ENCODE measurements at places on chromosomes 5 and 9.

- no peak for DNase-seq
These were observed 2071.2 kb upstream of the CDH6 start for GRCh38 chr5:29122306-29122705.

DNA sequence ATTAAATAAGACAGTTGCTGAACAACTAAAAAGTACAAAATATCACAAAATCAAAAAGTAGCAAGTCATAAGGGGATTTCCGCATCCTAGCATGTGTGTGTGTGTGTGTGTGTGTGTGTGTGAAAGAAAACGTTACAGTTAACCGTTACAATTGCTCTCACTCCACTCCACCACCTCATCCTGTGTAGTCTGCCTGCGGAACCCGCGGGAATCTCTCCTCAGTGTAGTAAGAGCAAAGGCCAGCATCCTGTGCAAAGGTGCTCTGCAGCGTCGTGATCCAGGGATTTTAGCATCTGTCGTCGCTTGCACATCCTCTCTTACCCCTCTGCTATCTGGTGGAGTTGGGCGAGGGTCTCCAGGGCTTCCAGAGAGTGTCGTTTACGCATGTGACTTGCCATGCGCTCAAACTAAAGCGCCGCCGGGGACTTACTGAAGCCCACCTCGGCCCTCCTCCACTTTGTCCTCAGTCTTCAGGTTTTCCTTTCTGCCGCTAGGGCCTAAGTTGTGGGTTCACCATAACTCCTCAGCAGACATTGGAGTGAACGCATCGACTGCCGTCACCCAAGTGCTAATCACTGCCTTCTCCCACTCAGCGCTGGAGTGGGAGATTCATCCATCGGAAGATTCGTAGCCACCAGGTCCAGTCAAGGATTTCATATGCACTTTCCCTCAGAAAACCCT lies 3.9 kb downstream of the CDKN2B start:
- DNase-seq = peak; percentile 42

DNA sequence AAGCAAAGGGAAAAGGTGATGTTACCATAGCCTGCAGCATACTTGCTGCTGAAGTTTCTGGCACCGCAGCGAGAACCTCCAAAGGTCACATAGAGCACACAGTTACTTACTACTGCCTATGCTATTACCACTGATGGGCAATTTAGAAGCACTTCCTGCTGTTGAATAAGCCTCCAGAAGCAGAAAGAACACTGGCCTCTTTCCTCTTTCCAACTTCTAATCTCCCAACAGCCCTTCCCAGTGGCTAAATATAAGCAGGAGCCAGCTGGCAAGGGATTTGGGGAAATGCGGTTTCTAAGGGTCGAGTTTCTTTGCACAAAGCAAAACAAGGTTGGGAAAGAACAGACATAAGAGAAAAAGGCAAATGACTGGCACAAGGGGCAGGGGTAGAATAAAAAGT lies 669.2 kb upstream of the ACO1 start:
- no peak for DNase-seq

- no peak for DNase-seq
These were observed 269.7 kb downstream of the ISL1 start for GRCh38 chr5:51652980-51653379.

GRCh38 chr5:76576450-76576849 lies 46.8 kb downstream of the F2RL2 start:
- DNase-seq = no peak

GRCh38 chr5:103587185-103587748 lies 24.7 kb upstream of the NUDT12 start:
- DNase-seq = no peak

GRCh38 chr5:37323607-37324006 lies 47.3 kb downstream of the NUP155 start:
- no peak for DNase-seq

GRCh38 chr5:579746-580366 lies 32.3 kb upstream of the CEP72 start:
- no peak for DNase-seq
